Germinal center (tissue), 1 donor: ENCODE measurements at places on chromosomes 2 and 18.

DNA sequence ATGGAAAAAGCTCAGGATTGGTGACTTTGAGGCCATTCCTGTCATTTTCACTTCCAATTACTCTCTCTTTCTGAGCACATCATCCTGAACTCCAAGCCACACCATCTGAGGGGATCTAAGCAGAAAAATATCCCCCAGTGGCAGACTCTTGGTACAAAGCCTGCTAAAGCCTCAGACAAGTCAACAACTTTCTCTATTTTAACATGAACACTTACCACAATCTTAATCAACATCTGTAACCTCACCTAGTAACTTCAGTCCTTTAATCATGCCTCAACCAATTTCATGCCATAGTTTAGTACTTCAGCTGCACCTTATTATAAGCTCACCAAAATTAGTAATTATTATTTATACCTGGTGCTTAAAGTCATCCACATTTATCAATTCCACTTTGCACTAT is 128.9 kb downstream of the DTNB start:
- DNase-seq = no peak

DNA sequence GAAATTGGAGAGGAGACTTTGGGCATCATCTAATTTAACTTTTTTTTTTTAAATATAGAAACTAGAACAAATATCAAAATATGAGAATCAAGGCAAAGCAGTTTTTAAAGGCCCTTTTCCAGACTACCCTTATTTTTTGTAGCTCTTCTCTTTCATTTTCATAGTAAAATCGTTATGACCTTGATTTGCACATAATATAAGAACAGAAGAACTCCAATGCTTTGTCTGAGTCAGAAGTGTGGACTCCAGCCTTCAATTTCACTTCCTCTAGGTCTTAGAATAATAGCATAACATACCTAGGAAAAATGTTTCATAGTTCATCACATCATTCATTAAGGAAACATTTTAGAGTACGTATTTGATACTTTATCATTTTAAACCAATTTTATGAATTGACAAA is 74.4 kb downstream of the ANKRD12 start:
- no peak for DNase-seq

- DNase-seq = no peak
These were observed 197.5 kb downstream of the PDE1A start for GRCh38 chr2:182229297-182229696.

- peak; percentile 15 for DNase-seq
These were observed 624.3 kb upstream of the FANCL start for GRCh38 chr2:58865436-58865835.

GRCh38 chr2:176174382-176174823 is 14.1 kb upstream of the HOXD1 start:
- no peak for DNase-seq

- DNase-seq = peak; percentile 10
These were observed 44.2 kb upstream of the VPS54 start for GRCh38 chr2:64063454-64063853.
